ENCODE measurements at places on chromosomes 16 and 17.

DNA sequence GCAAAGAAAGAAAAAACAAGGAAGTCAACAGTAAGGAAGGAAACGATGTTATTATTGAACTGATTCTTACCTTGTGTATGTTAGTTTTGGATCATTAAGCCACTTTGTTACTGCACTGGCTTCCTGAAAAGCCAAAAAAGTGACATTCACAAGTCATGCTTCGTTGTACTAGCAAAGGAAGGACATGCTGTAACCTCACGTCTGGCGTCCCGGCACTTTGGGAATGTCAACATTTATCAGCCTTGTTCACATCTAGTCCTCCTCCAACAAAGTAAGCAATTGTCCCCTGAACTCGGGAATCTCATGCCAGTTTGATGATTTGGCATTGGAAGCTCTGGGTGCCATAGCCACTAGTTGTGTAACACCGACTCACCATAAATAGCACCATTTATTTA is 731 bp upstream of the MKS1 start:
- DNase-seq = no peak

GRCh38 chr16:14635395-14636165 is 2.8 kb downstream of the BFAR start:
- DNase-seq = no peak

DNA sequence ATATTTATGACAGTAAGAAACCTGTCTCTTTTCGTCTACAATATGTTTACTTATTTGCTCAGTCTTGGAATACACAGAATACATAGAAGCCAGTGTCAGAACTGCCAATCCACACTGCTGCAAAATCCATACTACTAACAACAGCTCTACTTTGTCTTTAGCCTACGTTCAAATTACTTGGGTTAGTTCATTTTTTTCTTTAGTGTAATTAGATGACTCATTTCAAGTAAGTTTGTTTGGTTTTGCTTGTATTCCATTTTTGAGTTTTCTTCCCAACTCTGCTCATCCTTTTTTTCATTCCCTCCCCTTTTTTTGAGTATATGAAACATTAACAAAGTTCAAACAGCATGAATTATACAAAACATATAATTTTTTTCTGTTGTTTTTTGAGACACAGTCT is 16.9 kb downstream of the CMC2 start:
- no peak for DNase-seq

DNA sequence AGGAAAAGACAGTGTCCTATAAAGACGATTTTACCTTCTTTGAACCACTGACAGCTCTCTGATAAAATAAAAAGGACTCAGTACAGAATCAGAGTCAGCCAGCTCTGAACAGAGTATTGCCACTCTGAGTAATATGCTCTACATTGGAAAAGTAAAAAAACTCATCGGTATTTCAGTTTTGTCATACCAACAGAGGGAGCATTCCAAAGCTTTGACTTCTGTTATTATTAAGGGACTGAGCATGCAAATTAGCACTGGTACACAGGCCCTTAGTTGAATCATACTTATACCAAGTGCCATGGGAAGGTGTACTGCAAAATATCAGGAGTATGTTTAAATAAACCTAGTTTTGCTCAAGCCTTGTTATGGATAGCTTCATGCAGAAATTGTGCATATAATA is 509.0 kb upstream of the KIF2B start:
- DNase-seq = no peak

DNA sequence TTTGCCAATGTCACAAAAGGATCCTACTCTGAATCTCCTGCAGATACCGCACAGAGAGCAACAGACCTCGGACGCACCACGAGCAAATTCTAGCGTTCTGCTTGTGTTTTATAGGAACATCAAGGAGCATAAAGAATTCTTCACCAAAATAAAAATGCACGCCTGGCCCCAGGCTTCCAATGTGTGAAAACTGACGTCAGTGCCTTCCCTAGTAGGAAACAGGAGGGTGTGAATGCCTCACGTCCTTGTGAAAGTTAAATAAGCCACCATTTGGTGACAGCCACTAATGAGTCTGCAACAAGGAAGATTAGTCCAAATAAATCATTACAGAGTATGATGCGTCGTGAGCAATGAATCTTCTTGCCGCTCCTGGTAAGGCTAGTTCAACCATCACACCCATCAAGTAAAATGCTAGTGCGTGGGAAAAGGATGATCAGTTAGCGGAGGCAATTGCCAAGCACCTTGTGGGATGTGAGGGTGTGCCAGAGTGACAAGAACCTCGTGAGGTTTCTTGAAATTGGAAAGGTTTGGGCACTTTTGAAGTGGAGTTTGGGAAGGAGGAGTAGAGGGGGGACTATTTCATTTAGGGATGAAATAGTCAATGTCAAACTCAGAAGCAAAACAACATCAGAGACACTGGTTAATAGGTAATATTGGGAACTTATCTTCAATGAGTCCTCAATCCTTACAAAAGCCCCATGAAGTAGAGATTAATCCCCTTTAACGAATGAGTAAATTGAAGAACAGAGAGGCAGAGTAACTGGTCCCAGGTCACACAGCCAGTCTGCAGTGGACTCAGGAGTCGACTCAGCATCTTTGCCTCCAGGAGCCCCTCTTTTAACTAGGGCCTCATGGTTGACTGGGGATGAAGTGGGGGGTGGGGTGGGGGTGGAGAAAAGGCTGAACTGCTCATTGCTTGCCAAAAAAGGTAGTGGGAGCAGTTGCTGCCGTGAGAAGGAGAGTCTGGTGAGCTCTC is 238.8 kb downstream of the SLC39A11 start:
- no peak for DNase-seq

- no peak for DNase-seq
Observed at GRCh38 chr17:74433421-74434121, 1.7 kb downstream of the GPRC5C start.

DNA sequence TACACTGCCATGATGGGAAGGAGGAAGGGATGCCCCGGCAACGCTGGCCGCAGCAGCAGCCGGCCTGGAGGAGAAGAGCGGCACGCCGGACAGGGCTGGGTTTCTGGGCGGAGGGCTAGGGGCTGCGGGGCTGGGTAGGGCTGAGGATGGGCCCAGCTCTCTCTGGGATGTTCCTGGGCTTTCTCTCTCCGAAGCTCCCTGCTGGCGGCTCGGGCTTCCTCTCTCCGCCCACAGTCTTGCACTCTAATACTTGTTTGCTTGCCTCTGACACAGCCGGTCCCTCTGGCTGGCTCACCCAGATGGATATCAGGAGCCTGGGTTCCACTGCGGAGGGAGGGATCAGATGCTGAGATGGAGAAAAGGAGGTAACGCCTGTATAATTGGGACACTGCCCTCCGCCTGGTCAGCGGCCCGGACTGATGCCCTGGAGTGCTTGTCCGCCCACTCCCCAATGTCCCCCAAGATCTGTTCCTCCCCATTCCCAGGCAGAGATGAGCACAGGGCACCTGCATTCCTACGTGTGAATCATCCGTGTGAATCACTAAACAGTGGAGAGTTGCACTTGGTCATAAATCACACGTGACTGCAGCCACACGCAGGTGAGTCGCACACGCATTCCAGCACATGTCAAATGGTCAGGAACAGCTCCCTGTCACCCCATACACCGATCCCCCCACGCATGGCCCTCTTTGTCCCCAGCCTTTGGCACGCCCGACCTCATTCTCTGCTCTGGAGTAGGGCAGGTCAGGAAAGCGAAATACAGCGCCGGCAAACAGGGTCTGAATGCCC is at the start of gene ALOXE3:
TSS of gene ALOXE3 (minus strand) at position 535 of the 789 bp plus-strand sequence. CDS start at position 11, 524 bp downstream.
- DNase-seq = no peak

GRCh38 chr16:7321661-7322060 is 11.0 kb upstream of the RBFOX1 start:
- DNase-seq = no peak

GRCh38 chr16:56866955-56867830 is 2.2 kb downstream of the SLC12A3 start:
- no peak for DNase-seq

- no peak for DNase-seq
Observed at GRCh38 chr16:70779361-70779760, 21.6 kb downstream of the VAC14 start.

DNA sequence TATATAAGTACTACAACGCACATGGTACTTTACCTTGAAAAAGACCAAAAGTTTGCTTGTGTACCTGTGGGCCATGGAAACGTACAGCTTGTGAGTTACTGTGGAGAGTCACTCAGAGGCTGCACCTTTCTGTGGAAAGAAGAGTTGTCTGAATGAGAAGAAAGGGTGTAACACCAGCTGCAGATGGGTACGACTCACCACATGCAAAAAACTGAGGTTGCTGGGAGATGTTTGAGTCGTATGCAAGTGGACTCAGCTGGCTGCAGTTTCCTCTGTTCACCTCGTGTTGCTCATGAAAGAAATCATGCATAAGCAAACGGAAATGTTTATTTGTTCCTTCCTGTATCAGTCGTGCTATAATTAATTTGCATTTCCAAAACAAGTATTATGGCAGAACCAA is 22.4 kb upstream of the DYNLRB2 start:
- no peak for DNase-seq

GRCh38 chr17:6772016-6772415 is 4.0 kb upstream of the FBXO39 start:
- no peak for DNase-seq

GRCh38 chr16:62089715-62090114 is 53.5 kb upstream of the CDH8 start:
- no peak for DNase-seq

- peak; percentile 12 for DNase-seq
Observed at GRCh38 chr16:50458667-50459495, 89.3 kb upstream of the NKD1 start.

DNA sequence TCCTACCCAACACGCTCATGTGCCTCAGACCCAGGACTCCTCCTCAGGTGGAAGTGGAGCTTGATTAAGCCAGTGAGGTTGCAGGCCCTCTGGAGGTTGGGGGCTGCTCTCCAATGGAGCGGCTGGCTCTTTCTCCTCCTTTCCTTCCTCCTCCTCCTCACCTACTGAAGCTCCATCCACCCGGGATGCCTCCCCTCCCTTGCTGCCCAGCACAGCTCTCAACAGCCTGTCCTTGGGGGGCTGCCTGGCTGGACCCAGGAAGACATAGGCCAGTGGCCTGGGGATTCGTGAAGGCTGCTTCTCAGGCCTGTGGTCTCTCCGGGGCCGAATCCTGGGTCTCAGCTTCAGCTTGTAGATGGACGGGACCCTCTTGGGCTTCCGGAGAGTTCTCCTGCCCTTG is 8.2 kb downstream of the GAS2L2 start:
- DNase-seq = no peak

- DNase-seq = no peak
Observed at GRCh38 chr17:7313890-7314718, 1.1 kb downstream of the GPS2 start.

- peak; percentile 38 for DNase-seq
Observed at GRCh38 chr17:16875662-16876061, 96.3 kb downstream of the TNFRSF13B start.

DNA sequence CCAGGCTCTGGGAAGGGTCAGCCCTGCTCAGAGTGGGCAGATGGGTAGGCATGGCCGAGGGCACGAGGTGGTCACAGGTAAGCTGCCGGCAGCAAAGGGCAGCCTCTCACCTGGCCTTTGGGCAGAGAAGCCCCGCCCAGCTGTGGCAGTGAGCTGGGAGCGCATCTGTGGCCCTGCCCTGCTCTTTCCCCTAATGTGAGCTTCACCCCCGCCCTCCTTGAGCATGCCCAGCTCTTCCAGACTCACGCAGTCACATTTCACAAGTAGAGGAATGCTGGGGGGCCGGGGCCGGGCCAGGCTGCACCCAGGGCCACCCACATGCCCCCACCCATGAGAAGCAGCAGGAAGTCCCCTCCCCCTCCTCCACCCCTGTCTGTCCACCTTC is 40.7 kb upstream of the SLC38A10 start:
- DNase-seq = no peak

DNA sequence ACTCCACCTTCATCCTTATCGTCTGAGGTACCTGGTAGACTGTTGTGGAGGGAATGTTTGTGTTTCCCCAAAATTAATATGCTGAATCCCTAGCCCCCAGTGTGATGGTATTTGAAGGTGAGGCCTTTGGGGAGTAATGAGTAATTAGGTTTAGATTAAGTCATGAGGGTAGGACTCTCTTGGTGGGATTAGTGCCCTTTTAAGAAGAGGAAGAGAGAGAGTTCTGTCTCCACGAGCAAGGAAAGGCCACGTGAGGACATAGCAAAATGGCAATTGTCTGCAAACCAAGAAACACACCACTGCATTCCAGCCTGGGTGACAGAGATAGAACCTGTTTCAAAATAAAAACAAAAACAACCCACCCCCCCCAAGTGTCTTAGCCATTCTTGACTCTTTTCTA is 21.0 kb upstream of the DDX52 start:
- DNase-seq = no peak

- no peak for DNase-seq
Observed at GRCh38 chr17:40841246-40841645, 18.8 kb upstream of the KRT10 start.

DNA sequence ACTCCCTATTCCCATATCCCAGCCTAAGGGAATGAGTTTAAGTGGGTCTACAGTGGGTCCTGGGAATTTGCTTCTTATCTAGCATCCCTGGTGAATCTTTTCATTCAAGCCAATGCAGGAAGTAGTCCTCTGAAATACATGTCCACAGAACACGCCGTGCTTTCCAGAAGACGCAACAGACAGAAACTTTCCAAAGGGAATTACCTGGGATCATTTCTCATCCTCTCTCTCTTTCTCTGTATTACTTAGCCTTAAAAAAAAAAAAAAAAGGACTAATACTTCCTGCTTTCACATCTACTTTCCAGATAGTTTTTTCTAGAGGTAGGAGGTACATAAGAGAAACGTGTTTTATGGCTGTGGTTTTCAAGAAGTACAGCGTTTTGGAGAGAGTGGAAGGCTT is 499.0 kb downstream of the MAF start:
- no peak for DNase-seq

DNA sequence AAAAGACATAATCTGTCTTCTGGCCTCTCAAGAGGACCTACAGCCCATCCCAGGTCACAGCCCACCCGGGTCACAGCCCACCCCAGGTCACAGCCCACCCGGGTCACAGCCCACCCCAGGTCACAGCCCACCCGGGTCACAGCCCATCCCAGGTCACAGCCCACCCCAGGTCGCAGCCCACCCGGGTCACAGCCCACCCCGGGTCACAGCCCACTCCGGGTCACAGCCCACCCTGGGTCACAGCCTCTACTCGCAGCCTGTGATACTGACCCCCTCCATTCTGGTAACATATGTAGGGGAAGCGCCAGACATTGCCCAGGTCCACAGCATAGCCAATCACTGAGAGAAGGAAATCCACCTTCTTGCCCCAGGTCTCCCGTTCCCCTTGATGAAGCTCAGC is 14.2 kb downstream of the SLC6A4 start:
- DNase-seq = no peak
